Natural killer cell (primary cell): ENCODE measurements at places on chromosomes 1 and 21. TPM values are rescaled to one million over a fixed set of nuclear protein-coding genes. Genes with fewer than 3 reads are reported as not detected.

HEYL gene
- not detected for total RNA-seq

SLC22A15 gene
- total RNA-seq, result 6.3 TPM

MAP10 gene
- total RNA-seq, result 1.2 TPM

TMEM222 gene
- total RNA-seq, result 41.2 TPM

LCK gene
- 227 TPM for total RNA-seq

CHIA gene
- not detected for total RNA-seq

PDC gene
- not detected for total RNA-seq

USP16 gene
- 75.7 TPM for total RNA-seq

C1orf210 gene
- not detected for total RNA-seq

SMIM11 gene
- total RNA-seq, result 1.5 TPM

HAO2 gene
- total RNA-seq, result not detected

SLC16A4 gene
- total RNA-seq, result 0.34 TPM

ELF3 gene
- total RNA-seq, result 2.0 TPM

MYBPH gene
- total RNA-seq, result not detected

TFF3 gene
- total RNA-seq, result not detected

GJB3 gene
- not detected for total RNA-seq

RASSF5 gene
- 279 TPM for total RNA-seq

PSRC1 gene
- total RNA-seq, result 2.4 TPM

MEX3A gene
- 0.16 TPM for total RNA-seq
